ENCODE measurements at places on chromosomes 11 and 22.
A peak's percentile ranks its signal among the peaks of the same experiment; 100 is the strongest.

DNA sequence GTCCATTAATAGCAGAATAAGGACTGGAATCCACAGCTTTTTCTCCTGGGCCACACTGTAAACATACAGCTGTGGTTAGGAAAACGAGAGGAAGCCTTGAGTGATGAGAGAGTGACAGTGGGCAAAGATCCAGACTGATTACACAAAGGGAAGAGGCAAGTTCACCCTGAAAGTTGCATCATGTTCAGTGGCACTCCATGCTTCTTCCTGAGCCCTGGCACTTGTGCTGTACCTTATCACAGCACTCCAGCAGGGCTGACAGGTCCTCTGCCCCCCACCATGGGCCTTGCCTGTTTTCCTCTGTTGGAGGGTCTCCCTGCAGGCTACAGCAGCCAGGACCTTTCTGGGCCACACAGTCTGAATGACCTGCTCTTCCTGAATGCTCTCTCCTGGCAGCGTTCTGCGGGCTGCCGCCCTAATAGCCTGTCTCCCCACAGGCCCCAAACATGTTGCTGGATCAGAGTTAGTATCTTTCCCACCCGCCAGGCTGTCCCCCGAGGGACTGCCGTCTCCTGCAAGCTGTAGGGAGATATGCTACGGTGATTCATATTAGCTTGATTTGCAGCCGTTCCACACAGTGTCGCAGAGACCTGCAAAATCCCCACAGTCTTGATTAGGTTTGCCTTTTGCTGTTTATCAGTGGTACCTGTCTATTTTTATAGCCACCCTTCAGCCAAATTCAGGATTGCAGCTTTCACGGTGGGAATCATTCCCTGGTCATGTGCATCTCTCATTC, 60.2 kb downstream of the NTM start:
- DNase-seq, result no peak

DNA sequence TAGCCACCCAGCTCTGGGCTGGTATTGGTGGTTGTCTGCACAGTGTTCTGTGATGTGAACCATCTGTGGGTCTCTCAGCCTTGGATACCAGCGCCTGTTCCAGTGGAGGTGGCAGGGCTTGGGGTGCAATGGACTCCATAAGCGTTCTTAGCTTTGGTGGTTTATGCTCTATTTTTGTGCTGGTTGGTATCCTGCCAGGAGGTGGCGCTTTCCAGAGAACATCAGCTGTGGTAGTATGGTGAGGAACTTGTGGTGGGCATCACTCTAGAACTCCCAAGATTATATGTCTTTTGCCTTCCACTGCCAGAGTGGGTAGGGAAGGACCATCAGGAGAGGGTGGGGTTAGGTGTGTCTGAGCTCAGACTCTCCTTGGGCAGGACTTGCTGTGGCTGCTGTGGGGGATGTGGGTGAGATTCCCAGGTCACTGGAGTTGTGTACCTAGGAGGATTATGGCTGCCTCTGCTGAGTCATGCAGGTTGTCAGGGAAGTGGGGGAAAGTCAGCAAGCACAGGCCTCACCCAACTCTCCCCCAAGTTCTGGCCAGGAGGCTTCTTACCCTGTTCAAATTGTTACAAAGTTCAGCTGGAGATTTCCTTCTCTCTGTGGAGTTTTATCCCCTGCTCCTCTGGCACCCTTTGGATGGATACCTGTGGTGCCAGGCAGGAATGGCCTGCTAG, 47.2 kb downstream of the MRGPRX2 start:
- no peak for DNase-seq

DNA sequence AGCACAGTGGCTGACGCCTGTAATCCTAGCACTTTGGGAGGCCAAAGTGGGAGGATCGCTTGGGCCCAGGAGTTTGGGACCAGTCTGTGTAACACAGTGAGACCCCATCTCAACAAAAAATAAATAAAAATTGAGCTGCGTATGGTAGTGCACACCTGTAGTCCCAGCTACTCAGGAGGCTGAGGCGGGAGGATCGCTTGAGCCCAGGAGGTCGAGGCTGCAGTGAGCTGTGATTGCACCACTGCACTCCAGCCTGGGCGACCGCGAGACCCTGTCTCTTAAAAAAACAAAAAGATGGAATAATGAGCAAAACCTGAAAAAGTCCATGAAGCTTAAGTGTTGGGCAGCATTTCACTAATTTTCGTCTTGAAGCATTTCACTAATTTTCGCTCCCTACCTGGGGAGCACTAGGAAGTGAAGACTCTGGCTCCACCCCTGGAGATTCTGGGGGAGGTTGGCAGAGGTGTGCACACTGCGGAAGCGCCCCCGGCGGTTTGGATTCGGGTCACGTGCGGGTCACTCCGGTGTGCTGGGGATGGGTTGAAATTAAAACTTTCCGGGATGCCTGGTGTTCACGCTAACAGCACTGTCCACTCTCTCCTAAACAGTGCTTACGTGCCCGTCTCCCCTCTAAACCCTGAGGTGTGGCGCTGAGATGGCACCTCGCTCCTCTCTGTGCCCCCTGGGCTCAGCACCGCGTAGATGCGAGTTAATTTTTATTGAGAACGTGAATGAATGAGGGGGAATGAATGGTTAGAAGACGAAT, 906 bp upstream of the NAA40 start:
- no peak for DNase-seq

- DNase-seq, result peak; percentile 75
Measured at GRCh38 chr22:37166675-37167066, 17.0 kb upstream of the IL2RB start.

GRCh38 chr11:118918686-118919280, 6.9 kb downstream of the BCL9L start:
- no peak for DNase-seq

DNA sequence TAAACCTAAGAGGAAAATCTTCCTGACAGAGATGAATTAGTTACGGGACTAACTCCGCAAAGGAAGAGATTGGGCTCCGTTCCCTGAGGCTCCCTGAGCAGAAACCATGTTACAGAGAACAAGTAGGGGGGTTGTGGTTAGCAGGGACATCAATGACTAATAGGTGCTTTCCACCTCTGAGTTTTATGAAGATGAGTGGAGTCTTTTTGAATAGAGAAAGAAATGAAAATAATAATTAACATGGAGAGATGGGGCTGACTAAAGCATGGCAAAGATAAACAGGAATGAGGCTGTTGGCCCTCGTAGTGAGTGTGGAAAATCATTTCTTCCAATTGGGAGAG, 47.5 kb upstream of the PICALM start:
- DNase-seq, result no peak

DNA sequence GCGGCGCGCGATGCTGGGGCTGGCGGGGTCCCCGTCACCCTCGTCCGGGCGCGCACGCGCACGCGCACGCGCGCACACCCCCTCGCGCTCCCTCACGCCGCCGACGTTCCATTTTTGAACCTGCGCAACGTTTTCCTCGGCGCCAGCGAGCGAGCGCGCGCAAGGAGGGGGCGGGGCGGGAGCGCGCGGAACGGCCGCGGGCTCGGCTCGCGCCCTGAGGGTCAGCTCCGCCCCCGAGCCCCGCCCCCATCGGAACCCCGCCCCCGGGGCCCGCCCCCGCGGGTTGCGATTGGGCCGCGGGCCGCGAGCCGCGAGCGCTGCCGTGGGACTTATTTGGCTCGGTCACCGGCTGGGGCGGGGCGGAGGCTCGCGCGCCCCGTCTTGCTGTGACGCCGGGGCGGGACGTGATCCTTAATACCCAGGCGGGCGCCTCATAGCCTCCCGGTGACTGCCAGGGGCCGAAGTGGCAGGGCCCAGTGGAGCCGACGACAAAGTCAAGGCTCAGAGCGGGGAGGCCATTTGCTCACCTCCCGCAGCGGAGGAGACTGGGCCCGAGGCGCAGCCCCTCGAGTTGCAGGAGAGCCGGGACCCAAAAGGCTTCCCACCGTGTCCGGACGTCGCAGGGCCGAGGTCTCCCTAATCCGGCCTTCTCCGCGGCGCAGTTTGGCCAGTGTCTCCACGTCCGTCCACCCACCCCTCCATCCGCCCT, at the start of gene CBX7:
Gene CBX7 (minus strand): TSS at position 170 of the 709 bp plus-strand sequence. CDS start 236 bp downstream, outside the sequence.
- DNase-seq, result peak; percentile 90

All from activated T-helper 2 cell treated with anti-CD3 and anti-CD28 coated beads, Interferon-gamma antibody, Interleukin-2, Interleukin-4, amounts not matched to agents 10 μg/mL and 5 μg/mL and 100 μg/mL, durations not matched to agents 14 hours and 24 hours and 36 hours (primary cell).